GM12878 (cell line): ENCODE measurements at places on chromosomes 16 and 17. TPM values are rescaled to one million over a fixed set of nuclear protein-coding genes. Genes with fewer than 3 reads are reported as not detected.

GRCh38 chr17:58331815-58332777 lies 3.5 kb upstream of the TSPOAP1 start:
- peak; percentile 92 for DNase-seq

DNA sequence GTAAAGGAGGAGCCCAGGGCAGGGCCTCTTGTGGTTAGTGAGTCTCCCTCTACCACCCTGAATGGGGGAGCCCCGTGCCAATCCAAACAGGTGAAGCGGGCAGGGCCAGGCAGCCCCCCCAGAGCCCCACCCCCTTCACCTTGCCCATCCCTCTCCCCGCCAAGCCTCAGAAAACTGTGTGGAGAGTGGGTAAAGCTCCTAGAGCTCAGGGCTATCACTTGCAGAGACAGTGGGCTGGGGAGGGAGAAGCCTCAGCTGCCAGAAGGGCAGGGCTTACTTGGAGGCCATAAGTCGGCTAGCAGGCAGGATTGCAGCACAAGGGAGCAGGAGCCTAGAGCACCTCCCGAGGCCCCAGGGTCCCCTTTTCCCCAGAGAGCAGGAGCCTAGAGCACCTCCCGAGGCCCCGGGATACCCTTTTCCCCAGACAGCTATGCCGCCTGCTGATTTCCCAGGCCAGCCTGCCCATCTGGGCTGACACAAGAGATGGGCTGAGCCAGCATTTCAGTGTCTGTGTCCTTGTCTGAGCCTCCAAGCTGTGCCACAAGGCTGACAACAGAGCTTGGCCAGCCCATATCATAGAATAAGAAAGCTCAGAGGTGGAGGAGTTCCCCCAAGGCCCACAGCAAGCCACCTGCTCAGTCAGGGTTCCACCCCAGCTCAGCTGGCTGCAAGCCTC lies 6.7 kb upstream of the KRT14 start:
- no peak for DNase-seq

GRCh38 chr17:67246653-67247415 lies 1.8 kb upstream of the HELZ start:
- peak; percentile 89 for DNase-seq

DNA sequence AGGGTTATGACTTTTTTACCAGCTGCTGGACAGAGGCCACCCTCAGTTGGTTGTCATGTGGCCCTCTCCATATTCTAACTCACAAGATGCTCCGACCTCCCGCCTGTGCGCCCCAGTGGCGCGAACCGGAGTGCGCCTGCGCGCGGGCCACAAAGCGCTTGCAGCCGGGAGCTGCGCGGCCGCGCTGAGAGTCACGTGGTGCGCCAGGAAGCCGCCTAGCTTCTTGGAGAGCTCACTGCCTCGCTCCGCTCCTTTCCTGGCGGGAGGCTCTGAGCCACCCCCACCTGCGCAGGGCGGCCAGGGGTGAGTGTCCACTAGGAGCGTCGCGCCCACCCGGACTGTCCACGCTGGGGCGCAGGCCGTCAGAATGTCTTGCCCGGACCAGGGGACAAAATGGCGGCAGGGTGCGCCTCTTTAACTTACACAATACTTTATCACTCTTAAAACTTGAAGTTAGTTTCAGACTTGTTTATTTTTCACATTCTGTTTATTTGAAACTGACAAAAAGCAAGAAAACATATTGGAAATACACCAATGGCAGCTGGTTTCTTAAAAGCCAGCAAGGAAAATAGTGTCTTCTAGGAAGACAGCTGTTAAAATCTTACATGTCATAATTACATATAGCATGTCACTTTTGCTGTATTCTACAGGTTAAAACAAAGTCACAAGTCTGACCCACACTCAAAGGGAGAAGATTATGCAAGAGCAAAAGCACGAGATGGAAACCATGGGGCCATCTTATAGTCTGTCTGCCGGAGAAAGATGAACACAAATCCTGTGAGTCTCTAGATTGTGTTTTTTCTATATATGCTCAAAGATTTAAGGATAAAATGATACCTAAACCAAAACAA lies 357.9 kb downstream of the CNTNAP4 start:
- no peak for DNase-seq

DNA sequence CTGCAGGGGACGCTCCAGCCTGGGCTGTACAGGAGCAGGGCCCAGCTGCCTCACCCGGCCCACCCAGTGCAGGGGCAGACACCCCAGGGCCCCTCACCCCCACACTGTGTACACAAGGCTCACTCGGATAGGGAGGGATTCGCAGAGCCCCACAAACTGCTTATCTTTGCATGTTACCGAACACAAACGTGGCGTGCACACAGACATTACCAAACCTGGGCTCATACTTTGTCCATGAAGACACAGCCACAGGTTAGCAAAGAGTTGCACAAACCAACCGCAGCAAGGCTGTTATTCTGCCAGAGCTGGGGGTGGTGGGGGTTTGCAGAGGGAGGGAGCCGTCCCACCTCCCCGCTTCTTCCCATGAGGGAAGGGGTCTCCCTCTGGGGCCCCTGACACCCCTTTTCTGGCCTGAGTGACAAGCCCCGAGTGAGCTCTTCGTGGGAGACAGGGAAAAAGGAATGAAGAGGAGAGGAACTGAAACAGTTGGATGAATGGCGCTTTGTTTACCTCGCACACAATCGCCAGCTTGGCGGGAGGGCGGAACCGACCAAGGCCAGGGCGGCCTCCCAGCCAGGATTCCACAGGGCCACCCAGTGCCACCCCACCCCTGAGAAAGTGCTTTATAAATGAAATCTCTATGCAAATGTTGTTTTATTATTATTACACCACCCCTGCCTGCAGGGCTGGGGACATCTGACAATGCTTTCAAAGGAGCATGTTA lies 434 bp upstream of the CPSF4L start:
- no peak for DNase-seq

DNA sequence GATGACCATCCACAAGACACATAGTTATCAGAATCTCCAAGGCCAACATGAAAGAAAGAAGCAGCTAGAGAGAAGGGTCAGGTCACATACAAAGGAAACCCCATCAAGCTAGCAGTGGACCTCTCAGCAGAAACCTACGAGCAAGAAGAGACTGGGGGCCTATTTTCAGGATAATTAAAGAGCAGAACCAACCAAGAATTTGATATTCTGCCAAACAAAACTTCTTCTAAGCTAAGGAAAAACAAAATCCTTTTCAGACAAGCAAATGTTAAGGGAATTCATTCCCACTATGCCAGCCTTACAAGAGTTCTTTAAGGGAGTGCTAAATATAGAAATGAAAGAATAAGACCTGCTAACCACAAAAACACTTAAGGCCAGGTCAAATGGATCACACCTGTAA lies 47.8 kb downstream of the ITFG1 start:
- DNase-seq = no peak

The SOX8 gene
- not detected in 2 replicates for polyA plus RNA-seq

The TBC1D3H gene
- not detected in 2 replicates for polyA plus RNA-seq

The PPL gene
- polyA plus RNA-seq = 0.15 and 0.47 TPM in 2 replicates

The CCDC154 gene
- not detected in 2 replicates for polyA plus RNA-seq

The C1QTNF8 gene
- not detected in 2 replicates for polyA plus RNA-seq

The WRAP53 gene
- 37.3 and 42.0 TPM in 2 replicates for polyA plus RNA-seq
